ENCODE measurements at places on chromosomes 7 and 10. TPM values are rescaled to one million over a fixed set of nuclear protein-coding genes. Genes with fewer than 3 reads are reported as not detected.

The BET1 gene
- 18.9 TPM for total RNA-seq

The ITPRID1 gene
- total RNA-seq = not detected

The CREB5 gene
- total RNA-seq = 15.9 TPM

The ATRNL1 gene
- total RNA-seq = 0.16 TPM

The LOXL4 gene
- 13.3 TPM for total RNA-seq

The MEOX2 gene
- total RNA-seq = 0.16 TPM

The CAMK2G gene
- total RNA-seq = 23.8 TPM

The UPK3B gene
- 0.32 TPM for total RNA-seq

The WDR86 gene
- total RNA-seq = 0.95 TPM

The RBM48 gene
- 11.7 TPM for total RNA-seq

The SCART1 gene
- total RNA-seq = 3.7 TPM

The IKZF1 gene
- total RNA-seq = 0.16 TPM

The RAB19 gene
- total RNA-seq = not detected

The ZNF485 gene
- total RNA-seq = 2.4 TPM

The SPDYE2 gene
- total RNA-seq = not detected

The ZNF777 gene
- 3.2 TPM for total RNA-seq

The OR13A1 gene
- under 0.01 TPM for total RNA-seq

The NPS gene
- total RNA-seq = not detected

The MYL10 gene
- not detected for total RNA-seq

The PCDH15 gene
- total RNA-seq = not detected

The HOXA10 gene
- total RNA-seq = not detected

The C10orf105 gene
- total RNA-seq = under 0.01 TPM

The ZNF503 gene
- 16.4 TPM for total RNA-seq

The LIPK gene
- not detected for total RNA-seq

The DNAH11 gene
- under 0.01 TPM for total RNA-seq

The ZNF479 gene
- total RNA-seq = not detected

The EIF5AL1 gene
- total RNA-seq = 0.09 TPM

The CLEC5A gene
- total RNA-seq = not detected

The UNCX gene
- not detected for total RNA-seq

The TAS2R41 gene
- not detected for total RNA-seq

The CAMK2B gene
- not detected for total RNA-seq

All from bronchial smooth muscle cell (primary cell).